ENCODE measurements at places on chromosomes 6 and 20.

DNA sequence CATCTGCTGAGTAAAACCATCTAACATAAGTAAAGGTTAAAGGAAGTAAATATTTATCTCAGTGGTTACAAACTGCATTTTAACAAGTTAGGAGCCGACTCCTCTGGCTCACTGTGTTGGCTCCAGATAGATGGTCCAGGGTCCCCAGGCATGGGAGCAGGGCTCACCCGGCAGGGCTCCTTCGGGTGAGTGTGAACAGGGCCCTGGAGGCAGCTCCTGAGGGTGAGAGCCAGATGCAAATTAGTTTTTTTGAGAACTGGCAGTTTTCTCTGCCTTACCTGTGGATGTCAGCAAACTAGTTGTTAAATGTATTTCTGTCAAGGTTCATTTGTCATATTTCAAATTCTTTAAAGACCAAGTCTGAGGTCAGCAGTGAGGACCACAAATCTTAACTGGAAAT is 21.5 kb downstream of the TPBG start:
- DNase-seq, result no peak

DNA sequence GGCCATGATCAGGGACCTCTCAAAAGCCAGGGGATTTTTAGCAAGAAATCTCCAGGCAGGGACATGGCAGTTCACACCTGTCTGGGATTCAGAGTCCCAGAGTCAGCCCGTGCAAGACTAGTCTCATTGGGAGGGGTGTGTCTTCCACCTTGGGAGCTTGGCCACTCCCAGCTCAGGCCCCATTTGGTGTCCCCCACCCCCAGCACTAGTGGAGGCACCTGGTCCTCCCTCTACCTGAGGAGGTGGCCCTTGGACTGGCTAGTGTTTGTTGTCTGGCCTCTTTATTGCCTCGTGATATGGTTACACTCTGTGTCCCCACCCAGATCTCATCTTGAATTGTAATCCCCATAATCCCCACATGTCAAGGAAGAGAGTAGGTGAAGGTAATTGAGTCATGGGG is 140.8 kb upstream of the PHACTR3 start:
- no peak for DNase-seq

DNA sequence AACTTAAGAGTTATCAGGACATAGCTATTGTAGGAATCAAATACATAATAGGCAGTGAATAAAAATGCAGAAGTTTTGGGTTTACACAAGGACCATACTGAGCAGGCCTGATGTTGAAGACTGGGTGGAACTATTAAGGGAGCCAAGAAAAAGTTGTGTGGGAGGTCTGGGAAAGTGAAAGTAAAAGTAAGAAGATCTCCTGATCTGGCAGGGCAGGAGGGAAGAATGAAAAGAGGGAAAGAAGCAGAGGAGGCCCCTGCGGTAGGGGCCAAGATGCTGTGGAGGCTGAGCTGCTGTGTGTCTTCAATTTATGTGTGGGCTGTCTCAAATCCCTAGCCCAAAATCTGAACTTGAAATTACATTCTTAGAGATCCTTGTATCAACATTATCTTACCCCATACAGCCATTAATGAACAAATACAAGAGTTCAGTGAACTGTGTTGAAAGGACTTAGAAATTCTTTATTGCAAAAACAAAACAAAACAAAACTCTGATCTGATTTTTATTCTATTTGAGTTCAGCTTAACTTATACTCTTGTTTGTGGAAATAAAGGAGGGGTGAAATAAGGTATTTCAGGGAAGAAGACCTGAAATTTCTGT is 1183.8 kb downstream of the HACE1 start:
- peak; percentile 7 for DNase-seq

- no peak for DNase-seq
Observed at GRCh38 chr6:61989616-61990015, 296.4 kb downstream of the KHDRBS2 start.

DNA sequence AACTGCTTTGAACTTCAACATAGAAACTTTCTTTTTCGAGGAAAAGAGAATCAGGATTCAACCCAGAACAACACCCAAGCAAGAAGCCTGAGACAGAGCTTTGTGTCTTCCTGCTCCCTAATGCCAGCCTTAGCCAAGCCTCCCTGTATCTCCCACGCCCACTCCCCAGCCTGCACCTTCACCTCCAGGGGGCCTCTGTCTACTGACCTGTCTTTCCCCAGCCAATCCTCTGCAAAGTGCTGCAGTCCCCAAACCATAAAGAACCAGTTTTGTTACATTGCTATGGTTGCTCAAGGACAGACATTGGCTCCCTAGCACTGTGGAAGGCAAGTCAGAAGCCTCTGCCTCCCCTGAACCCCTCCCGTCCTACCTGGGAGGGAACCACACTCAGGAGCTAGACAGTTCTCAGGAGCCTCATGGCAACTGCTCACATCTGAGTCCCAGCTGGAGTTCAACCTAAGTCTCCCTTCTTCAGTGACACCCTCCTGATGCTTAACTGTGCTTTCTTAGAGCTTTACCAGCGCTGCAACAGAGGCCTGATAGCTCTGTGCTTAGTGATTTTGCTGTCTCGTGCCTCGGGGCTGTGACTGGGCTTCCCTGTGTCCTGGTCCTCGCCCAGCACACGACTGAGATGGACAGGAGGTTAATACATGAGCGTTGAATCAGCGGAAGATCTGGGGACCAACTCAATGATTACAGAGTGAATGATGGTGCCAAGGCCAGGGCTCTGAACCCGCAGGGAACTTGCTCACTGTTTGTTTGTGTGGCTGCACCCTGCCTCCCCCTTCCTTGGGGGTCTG is 101.5 kb upstream of the DUSP22 start:
- DNase-seq, result no peak

DNA sequence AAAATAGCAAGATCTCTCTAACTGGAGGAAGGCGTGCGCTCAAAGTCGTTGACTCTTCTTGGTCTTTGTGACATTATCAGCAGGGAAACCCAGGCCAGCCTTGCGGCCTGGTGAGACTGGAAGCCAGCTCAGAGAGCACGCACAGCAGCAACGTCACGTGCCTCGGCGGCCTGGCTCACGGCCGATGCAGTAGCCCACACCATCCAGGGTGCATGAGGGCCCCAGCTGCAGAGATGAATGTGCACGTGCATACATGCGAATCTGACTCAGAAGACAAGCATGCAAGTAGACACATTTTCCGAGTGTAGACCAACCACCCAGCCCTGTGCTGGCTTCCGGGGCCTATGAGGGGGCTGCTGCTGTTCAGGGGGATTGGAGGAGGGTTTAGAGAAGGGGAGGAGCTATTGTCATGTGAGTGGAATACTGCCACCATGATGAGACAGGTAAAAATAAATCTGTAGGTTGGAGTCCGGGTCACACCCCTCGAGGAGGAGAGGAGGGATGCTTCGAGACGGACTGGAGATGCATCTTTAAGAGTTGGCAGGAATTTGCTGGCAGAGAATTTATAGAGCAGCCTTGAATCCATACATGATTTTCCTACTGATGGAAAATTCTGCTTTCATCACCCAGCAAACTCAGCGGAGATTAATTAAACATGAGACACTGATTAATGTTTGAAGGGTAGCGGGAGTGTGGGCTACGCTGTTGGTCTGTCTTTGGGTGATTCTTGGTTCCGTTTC is 388.2 kb downstream of the CDH4 start:
- DNase-seq, result no peak

GRCh38 chr6:163306000-163306399 is 108.5 kb upstream of the QKI start:
- no peak for DNase-seq

DNA sequence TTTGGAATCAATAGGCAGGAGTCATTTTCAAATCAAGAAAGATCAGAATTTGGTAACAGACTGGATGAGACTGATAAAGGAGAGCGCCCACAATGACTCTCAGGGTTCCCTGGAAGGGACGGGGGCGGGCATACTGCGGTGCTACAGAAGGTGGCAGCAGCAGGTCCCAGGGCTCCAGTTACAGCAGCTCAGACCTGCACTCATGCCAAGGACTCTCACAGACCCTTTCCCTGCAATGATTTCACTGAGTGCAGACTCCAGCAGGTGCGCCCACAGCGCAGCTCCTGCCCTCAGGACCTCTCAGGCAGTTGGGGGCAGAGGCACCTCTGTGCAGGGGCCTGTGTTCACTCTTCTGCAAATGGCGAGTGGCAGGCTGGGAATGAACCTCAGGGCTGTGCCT is 359.8 kb downstream of the ZFAND3 start:
- no peak for DNase-seq

- no peak for DNase-seq
Observed at GRCh38 chr6:108575905-108576494, 15.3 kb downstream of the FOXO3 start.

- peak; percentile 2 for DNase-seq
Observed at GRCh38 chr6:164640956-164641355, 668.4 kb downstream of the C6orf118 start.

DNA sequence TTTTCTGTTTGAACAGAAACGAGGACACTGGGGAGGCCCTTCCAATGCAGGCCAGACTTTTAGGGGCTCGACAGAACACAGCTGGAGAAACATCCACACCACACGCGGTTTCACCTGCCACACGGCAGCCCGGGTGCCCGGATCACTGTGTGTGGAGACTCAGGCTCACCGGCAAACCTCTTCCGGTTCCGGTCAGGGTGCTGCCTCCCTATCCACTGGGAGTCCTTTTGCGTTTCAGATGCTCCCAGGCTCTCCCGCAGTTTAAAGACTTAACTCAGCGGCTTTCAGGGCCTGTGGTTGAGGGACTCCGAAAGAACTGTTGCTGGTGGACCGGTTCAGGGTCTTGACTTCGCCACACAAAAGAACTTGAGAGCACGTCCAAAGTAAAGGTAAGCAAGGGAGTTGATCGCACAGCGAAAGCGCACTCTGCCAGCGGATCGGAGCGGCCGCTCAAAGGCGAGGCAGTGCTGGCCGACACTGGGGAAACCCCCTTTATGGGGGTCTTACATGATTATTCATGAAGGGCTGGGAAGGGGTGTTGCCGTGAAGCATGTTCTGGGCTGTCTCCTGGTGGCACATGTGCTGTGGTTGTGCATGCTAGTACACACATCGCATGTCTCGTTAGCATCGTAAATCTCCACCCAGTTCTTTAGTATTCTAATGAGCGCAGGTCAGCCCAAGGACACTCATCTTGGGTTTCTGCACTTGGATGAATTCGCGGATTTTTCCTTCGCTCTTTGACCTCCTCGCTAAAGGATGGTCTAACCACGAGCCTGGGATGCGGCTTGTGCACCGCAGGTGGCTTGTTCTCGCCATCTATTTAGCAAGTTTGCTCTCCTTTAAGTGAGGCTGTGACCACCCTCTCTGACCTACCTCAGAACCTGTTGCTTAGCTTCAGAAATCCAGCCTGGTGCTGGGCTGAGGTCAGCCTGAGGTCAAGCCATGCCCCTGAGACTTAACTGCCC is 180.3 kb downstream of the CDH26 start:
- no peak for DNase-seq

DNA sequence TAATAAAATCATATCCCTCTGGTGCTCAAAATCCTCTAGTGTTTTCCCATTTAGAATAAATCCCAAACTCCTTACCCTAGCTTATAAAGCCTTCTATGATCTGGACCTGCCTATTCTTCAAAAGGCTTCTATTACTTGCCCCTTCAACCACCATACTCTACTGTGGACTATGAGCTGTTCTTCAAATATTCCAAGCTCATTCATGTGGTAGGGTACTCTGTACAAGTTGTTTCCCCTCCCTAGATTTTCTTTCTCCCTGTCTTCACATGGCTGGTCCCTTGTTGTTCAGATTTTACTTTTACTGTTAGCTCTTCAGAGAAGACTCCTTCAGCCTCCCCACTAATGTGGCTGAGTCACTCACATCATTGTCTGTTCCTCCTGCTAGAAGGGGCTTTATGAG is 193.2 kb downstream of the OGFRL1 start:
- no peak for DNase-seq

- no peak for DNase-seq
Observed at GRCh38 chr20:57326667-57327455, 2.7 kb upstream of the SPO11 start.

DNA sequence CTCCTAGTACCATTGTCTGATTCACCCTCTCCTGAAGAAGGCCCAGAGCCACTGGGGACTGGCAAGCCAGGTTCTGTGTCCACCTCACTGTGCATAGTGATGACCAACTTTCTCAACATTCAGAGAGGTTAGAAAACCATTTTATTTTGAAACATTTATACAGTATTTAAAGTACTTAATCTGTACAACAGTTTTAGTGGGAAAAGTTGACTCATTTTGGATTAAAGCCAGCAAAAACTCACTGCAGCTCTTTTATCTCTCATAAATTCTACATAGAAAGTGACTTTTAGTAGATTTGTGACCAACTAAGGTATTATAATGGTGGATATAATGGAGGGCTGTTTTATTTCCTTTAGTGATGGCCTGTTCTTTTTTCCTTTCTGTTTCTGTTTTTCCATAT is 9.7 kb downstream of the TULP4 start:
- peak; percentile 34 for DNase-seq

GRCh38 chr6:132096245-132096644 is 145.1 kb upstream of the CCN2 start:
- DNase-seq, result no peak

DNA sequence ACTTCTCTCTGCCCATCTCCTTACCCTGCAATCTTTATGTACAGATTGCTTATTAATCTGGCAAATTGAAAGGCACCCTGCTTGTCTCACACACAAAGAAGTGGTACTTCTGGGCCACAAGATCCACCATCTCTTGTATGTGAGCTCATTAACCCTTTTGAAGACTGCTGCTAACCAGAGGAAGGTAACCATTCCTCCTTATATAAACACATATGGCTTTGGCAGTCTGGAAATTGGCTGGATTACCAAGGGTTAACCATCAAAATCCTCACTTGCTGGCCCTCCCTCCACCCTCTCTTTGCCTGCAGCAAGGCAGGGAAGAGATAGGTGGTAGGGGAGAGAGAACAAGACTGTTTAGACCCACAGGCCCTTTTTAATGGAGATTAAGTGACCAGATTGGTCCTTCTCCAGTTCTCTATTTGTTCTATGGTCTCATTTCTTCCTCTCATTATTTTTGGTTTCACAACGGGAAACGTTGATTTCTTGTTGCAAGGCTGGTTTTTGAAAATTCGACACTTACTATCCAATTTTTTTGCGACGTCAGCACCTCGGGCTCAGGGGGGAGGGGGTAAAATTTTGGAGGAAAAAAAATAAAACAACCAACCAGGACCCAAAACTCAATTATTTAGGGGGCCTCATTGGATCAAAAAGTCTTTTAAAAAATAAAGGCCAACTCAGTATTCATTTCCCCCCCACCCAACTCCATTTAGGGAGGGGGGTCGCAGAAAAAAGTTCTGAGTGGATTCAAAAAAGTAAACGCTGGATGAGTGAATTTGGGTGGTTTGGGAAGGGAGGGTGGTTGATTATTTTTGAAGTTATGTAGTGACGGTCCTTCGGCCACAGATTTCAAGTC is 859 bp downstream of the PPP1R10 start:
- peak; percentile 62 for DNase-seq

- peak; percentile 0 for DNase-seq
Observed at GRCh38 chr6:77034161-77034560, 429.1 kb downstream of the HTR1B start.

DNA sequence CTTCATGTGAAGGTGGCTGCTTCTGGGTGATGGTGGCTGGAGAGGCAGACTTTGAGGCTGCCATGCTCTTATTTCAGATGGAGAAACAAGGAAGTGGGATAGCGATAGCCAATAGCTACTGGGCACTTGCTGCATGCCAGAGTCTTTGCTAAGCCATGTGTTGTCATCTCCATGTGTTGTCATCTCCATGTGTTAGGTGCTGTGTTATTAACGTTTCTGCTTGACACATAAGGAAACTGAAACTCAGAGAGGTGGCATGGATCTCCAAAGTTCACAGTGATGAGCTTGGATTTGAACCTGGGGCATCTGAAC is 16.9 kb downstream of the KIAA1755 start:
- no peak for DNase-seq
